ENCODE measurements at places on chromosomes 3 and 15.

DNA sequence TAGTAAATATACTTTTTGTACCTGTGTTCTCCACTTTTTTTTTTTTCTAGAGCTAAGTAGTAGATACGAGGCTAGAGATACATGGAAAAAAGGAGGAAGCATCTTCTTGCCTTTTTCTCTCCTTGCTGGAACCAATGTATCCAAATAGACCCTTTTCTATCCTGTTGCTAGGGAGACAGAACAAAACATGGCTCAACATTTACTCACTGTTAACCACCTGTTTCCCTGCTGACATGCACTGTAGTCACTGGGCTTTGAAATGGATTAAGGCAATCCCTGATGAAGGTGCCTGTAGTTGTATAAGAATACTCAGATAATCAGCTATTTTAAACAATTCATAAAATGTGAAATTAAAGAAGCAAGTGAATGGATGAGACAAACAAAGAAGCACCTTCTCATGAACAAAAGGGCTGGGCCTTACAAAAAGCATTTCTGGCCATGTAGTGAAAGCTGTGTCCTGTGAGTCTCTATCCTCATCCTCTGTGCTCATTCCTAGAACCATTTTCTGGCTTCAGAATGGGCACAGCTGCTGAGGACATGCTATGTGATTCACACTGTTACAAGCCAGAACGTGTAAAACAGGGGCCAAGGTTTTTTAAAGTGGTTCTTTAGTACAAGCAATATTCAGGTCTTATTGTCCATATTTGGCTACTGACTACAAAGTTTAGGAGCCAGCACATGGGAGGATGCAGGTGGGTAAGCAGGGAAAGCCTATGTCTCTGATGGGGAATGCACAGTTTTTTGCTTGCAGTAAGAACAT is 100.4 kb upstream of the NDN start:
- no peak for DNase-seq

DNA sequence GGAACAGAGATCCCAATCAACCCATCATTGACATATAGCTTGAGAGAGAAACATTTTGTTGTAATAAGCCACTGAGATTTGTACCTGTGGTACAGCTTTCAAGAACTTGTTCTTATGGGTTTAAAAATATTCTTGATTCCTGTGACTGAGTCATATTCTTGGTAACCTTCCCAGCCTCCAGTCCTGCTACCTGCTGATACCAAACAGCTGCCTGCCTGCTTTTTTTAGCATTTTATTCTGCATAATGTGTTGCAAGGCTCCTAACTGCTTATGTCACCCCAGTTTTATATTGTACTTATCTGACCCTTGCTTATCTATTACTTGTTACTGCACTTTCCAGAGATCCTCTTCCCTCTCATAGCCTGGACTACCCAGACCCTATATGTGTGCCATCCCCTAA is 349.3 kb upstream of the SOX2 start:
- no peak for DNase-seq

- no peak for DNase-seq
Measured at GRCh38 chr15:40263024-40263754, 19.7 kb downstream of the ANKRD63 start.

- DNase-seq = no peak
Measured at GRCh38 chr3:188656196-188656982, 502.4 kb downstream of the LPP start.

DNA sequence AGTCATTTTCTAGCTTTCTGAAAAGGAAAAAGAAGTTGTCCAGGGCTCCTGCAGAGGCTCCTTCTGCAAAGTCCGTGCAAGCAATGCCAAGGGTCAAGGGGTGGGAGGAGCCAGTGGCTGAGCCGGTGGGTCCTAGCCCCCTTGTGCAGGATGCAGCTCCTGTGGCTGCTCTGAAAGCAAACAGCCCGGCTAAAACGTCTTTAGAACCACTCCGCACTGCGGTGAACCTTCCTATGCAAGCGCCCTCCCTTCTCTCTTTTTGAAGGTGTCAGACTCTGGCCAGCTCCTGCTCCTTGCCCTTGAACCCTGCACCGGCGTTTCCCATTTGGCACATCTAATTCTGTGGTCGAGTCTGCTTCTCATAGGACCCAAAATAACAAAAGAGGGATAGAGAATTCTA is 183.1 kb downstream of the UACA start:
- DNase-seq = no peak

GRCh38 chr3:158097593-158098308 is 8.5 kb downstream of the SHOX2 start:
- peak; percentile 78 for DNase-seq

DNA sequence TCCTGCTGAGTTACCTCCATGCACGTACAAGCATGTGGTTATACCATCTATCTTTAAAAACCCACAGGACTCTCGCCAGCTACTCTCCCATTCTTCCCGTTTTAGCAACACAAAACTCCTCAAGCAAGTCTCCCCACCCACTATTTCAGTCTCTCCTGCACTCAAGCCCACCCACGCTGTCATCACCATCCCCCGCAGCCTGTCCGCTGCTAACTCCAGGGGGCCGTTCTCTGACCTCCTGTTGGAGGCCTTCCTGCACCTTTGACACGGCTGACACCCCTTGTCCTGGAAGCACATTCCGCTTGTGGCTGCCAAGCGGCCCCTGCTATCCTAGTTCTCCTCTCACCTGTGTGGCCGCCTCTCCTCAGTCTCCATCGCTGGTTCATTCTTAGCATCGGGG is 7.5 kb upstream of the PCSK6 start:
- DNase-seq = no peak

DNA sequence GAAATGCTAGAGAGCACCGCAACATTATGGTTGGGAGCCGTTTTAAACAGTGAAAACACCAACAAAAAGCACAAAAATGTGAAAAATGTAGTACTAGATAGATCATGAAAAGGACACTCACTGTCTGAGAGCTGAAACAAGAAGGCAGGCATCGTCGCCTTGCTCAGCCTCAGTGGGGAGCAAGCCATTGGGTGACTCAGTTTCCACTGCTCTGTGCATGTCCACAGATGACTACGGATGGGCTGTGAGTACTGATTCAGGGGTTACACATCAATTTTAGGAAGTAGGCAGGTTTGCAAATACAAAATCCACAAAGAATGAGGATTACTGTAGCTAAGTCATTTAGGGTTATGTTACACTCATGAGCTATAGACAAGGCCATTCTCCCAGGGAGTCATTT is 10.8 kb downstream of the NOX5 start:
- peak; percentile 22 for DNase-seq

Data from stimulated activated CD4-positive, alpha-beta T cell treated with anti-CD3 and anti-CD28 coated beads, Interleukin-1b, Interleukin-23, amount 100 ng/mL, for 48 hours (primary cell).